ENCODE measurements at places on chromosomes 5 and 9.
A peak's percentile ranks its signal among the peaks of the same experiment; 100 is the strongest.

DNA sequence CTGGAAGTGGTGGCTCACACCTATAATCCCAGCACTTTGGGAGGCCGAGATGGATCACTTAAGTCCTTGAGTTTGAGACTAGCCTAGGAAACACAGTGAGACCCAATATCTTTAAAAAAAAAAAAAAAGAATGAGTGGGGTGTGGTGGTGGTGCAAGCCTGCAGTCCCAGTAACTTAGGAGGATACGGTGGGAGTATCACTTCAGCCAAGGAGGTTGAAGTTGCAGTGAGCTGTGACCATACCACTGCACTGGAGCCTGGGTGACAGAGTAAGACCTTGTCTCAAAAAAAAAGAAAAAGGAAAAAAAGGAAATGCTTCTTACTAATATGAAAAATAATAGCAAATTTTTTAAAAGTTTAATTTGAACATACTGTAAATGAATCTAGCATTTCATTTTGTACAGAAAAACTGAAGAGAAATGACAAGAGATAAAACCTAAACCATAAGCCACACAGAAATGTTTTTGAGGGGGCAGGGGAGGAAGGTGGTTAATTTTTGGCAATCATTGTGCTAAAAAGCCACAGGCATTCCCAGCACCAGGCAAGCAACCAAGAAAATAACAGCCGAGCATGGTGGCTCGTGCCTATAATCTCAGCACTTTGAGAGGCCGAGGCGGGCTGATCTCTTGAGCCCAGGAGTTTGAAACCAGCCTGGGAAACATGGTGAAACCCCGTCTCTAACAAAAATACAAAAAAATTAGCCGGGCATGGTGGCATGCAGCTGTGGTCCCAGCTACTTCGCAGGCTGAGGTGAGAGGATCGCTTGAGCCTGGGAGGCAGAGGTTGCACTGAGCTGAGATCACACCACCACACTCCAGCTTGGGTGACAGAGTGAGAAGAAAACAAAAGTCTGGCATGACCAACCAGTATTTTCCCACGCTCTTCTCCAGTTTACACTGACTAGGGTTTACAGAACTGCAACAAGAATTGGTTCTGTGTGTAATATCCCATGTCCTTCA, 114.5 kb upstream of the NR5A1 start:
- DNase-seq = peak; percentile 5

- no peak for DNase-seq
These were observed 215.4 kb downstream of the NR3C1 start for GRCh38 chr5:143188083-143188482.

DNA sequence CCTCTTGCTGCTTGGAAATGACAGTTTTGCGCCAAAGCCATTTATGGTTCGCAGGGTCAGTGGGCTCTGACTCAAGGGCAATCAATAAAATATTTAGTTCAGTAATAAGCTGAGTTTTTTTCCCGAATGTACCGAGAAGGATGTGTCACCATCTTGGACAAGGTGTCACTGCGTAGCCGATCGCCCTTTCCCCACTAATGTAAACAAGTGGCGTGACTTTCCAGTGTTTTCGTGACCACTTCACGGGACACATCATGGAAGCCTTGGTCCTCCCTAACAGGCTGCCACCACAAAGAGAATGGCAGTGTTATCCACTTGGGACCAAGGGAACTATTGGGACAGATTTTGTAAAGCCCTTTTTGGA, 16.4 kb downstream of the ISL1 start:
- DNase-seq = no peak

- no peak for DNase-seq
These were observed 49.6 kb upstream of the ADAMTS19 start for GRCh38 chr5:129410488-129410887.

DNA sequence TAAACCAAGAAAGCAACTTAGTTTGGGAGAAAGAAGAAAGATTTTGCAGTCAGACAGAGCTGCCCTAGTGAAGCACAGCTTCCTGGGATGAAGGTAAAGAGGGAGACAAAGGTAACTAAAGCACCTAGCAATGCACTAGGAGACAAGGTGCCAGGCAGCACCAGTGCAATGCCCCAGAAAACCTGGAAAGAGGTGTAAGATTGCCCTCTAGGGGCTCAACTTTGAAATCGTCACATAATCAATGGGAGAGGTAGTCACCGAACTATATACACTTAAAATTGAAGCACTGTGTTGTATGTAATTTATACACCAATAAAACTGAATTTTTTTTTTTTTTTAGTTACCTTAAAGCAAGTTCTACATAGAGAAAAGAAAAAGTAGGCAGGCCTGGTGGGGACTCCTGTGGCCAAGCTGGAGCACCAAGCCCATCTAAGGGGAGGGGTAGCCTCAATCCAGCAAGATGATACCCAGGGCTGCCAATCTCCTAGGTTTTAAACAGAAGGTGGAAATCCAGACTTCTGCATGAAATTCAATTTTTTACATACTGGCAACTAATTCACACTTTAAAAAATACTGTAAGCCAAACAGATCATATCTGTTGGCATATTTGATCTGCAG, 48.2 kb downstream of the CDK5RAP2 start:
- DNase-seq = no peak

DNA sequence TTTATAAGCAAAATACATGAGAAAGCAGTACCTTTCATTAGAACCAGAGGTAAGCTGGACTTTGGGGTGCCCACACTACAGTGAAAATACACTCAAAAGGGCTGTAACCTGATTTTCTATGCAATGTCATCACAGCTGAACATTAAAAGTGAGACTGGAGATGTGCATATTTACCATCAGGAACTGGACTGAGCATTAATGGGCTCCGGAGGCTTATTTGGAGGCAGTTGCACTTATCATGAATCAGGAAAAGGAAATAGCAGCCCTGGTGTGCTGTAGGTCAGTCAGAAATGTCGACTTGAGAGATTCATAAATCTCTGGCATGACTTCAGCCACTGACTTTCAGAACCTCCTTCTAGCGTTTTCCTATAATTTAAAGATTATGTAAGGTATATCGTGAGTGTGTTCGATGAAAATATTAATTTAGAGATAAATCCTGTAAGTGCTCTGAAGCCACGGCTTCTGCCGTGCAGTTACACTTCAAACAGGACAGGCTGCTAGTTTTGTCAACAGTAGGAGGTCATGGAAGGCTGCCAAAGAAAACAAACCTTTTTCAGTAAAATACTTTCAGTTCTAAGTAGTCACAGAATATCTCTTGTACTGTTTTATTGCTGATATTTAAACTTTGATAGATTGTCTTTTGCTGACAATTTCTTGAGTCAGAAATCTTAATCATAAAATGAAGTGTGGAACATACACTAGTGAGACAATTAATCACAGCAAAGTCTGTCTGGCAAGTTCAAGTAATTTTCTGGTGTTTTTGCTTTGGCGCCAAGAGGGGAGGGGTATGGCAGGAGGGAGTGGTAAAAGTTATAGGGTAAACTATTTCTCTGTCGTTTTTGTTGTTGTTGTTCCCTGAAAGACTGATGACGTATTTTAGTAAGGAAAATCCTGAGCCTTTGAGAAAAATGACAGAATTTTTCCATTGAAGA, 939.7 kb downstream of the NR2F1-AS1 start:
- DNase-seq = no peak

GRCh38 chr5:134189031-134189430, 12.3 kb upstream of the SKP1 start:
- no peak for DNase-seq

GRCh38 chr5:157718519-157718918, 12.7 kb upstream of the THG1L start:
- no peak for DNase-seq

DNA sequence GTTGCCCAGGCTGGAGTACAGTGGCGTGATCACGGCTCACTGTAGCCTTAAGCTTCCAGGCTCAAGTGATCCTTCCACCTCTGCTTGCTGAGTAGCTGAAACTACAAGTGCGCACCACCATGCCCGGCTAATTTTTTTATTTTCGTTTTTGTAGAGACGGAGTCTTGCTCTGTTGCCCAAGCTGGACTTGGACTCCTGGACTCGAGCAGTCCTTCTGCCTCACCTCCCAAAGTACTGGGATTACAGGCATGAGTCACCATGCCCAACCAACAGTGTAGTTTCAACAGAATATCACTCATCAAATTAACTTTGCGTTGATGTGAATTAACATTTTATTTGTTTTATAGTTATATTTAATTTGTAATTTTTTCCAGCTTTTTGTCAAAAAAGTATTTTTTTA, 45.3 kb downstream of the WDR70 start:
- DNase-seq = no peak

DNA sequence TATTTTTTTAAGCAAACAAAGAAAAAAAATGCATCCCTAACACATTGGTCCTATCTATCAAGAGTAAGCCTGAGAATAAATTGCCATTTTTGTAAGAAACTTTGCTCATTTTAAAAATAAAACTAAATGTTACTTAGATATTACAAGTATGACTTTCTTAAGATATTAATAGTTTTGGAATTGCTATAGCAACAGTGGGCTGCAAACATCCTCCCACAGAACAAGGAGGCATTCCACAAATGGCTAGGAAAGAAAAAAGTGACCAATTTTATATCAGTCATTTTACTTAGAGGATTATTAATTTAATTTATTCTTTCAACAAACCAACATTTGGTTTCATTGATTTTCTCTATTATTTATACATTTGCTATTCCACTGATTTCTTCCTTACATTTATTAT, 63.7 kb downstream of the LURAP1L start:
- no peak for DNase-seq

GRCh38 chr5:82277613-82277986, 554 bp downstream of the RPS23 start:
- DNase-seq = no peak
